ENCODE measurements at places on chromosomes 11 and 22. TPM values are rescaled to one million over a fixed set of nuclear protein-coding genes. Genes with fewer than 3 reads are reported as not detected.

DNA sequence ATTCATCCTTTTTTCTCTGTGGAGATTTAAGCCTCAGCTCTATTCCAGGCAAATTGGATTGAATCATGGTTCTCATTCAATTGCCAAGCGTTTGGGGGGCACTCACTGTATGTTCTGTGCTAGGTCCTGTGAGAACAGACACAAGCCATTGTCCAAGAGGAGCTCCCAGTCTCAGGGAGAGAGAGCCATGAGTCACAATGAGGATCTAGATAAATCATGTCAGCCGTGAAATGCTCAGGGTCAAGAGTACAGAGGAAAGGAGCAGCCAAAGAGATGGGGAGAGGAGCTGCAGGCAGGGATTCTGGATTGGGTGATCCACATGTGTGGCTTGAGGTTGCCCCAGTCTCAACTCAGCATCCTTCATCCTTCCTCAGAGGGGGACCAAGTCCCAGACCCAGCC, 93.6 kb downstream of the FEZ1 start:
- H3K4me3 ChIP-seq = no peak overlapping the region
- peaks cover 2% of the 10 kb centered on the region for H3K36me3 ChIP-seq
- peaks cover 9% of the 10 kb centered on the region for H3K27me3 ChIP-seq
- H3K4me1 ChIP-seq = peaks cover 6% of the 10 kb centered on the region

- peaks cover 22% of the 10 kb centered on the region for H3K4me1 ChIP-seq
- H3K27ac ChIP-seq = no peak overlapping the region
- H3K36me3 ChIP-seq = no peaks in the 10 kb centered on the region
- no peaks in the 10 kb centered on the region for H3K27me3 ChIP-seq
- H3K4me3 ChIP-seq = no peak overlapping the region
These were observed 12.5 kb downstream of the RAC2 start for GRCh38 chr22:37231406-37232139.

DNA sequence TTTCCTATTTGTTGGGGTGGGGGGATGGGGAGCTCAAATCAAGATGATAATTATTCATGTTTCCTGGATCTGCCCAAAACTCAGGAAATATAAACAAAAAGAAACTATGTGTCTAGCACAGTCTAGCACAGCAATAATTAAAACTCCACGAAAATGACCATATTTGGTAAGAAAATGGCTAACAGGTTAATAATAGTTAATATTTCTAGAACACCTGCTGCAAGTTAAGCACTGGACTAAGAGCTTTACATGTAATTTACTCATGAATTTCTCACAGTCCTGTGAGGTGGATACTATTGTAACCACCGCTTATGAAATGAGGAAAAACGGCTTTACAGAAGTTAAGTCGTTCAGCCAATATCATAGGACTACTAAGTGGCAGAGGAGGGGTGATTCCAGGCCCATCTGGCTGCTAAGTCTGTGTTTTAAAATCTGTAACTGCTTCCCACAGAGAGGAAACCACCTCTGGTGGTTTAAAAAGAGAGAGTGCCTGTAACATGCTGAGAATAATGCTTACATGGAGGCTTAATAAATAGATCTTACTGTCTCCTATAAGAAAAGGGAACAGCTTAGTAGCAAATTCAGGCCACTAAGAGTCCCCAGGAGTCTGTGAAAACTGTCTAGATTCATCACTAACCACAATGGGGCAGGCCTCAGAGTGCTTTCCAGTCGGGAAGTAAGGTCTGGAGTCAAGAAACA, 11.0 kb upstream of the AMOTL1 start:
- H3K27me3 ChIP-seq = no peaks in the 10 kb centered on the region
- DNase-seq = no peak
- no peak overlapping the region for H3K27ac ChIP-seq
- H3K36me3 ChIP-seq = no peaks in the 10 kb centered on the region
- H3K4me3 ChIP-seq = no peak overlapping the region

GRCh38 chr11:12086271-12087074, 23.9 kb upstream of the MICAL2 start:
- H3K36me3 ChIP-seq = no peaks in the 10 kb centered on the region
- peak; percentile 97 for DNase-seq
- peaks cover 34% of the 10 kb centered on the region for H3K4me1 ChIP-seq

GRCh38 chr22:41524809-41525449, 19.3 kb downstream of the POLR3H start:
- H3K36me3 ChIP-seq = peaks cover 53% of the 10 kb centered on the region
- peak overlapping the region; percentile 94 for H3K27ac ChIP-seq
- H3K4me3 ChIP-seq = no peak overlapping the region
- peaks cover 25% of the 10 kb centered on the region for H3K4me1 ChIP-seq

DNA sequence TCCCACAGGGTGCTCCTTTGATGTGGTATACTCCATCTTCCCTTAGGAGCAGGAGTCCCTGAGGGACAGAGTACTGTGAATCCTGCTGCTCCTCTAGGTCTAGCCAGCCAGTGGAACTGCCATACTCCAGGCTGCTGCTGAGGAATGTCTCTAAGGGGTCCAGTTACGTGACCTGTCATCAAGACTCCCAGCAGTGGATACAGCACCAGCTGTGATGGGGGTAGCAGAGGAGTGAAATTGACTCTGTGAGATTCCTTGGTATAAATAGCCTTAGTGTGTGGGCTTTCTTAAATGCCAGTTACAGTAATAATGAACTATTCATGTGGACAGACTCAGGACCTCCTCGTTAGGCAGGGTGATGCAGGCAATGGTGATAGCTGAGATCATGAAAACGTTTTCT, 140.4 kb upstream of the LUZP2 start:
- H3K4me1 ChIP-seq = peaks cover 2% of the 10 kb centered on the region
- DNase-seq = peak; percentile 1
- H3K4me3 ChIP-seq = no peak overlapping the region
- H3K36me3 ChIP-seq = no peaks in the 10 kb centered on the region
- no peak overlapping the region for H3K27ac ChIP-seq

GRCh38 chr11:128705124-128705920, 11.4 kb downstream of the FLI1 start:
- no peaks in the 10 kb centered on the region for H3K36me3 ChIP-seq
- H3K27me3 ChIP-seq = no peaks in the 10 kb centered on the region
- H3K27ac ChIP-seq = no peak overlapping the region
- DNase-seq = no peak
- no peak overlapping the region for H3K4me3 ChIP-seq

- no peak overlapping the region for H3K27ac ChIP-seq
- peaks cover 14% of the 10 kb centered on the region for H3K27me3 ChIP-seq
- no peak overlapping the region for H3K4me3 ChIP-seq
These were observed 10.6 kb upstream of the SLC25A18 start for GRCh38 chr22:17552737-17553136.

GRCh38 chr11:26960281-26960680, 33.6 kb upstream of the FIBIN start:
- H3K4me3 ChIP-seq = no peak overlapping the region
- H3K4me1 ChIP-seq = peaks cover 3% of the 10 kb centered on the region
- H3K27me3 ChIP-seq = no peaks in the 10 kb centered on the region
- no peaks in the 10 kb centered on the region for H3K36me3 ChIP-seq
- H3K27ac ChIP-seq = no peak overlapping the region

DNA sequence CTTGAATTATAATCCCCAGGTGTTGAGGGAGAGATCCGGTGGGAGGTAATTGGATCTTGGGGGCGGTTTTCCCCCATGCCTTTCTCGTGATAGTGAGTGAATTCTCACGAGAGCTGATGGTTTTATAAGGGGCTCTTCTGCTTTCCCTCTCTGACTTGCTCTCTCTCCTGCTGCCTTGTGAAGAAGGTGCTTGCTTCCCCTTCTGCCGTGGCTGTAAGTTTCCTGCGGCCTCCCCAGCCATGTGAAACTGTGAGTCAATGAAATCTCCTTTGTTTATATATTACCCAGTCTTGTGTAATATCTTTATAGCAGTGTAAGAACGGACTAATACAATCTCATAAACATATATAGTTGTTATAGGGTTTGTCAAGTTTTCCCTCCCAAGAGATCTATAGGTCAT, 32.8 kb downstream of the KCNE3 start:
- no peak overlapping the region for H3K27ac ChIP-seq
- DNase-seq = peak; percentile 77
- H3K4me3 ChIP-seq = no peak overlapping the region
- no peaks in the 10 kb centered on the region for H3K36me3 ChIP-seq
- peaks cover 5% of the 10 kb centered on the region for H3K4me1 ChIP-seq
- H3K27me3 ChIP-seq = no peaks in the 10 kb centered on the region

- peak overlapping the region; percentile 99 for H3K4me3 ChIP-seq
- peaks cover 12% of the 10 kb centered on the region for H3K4me1 ChIP-seq
These were observed 1.3 kb downstream of the PACS1 start for GRCh38 chr11:66071381-66071801.

GRCh38 chr11:108958368-108959104, 293.7 kb downstream of the DDX10 start:
- peak; percentile 82 for DNase-seq
- H3K36me3 ChIP-seq = no peaks in the 10 kb centered on the region
- peaks cover 6% of the 10 kb centered on the region for H3K4me1 ChIP-seq
- H3K27me3 ChIP-seq = no peaks in the 10 kb centered on the region
- H3K4me3 ChIP-seq = no peak overlapping the region
- peak overlapping the region; percentile 54 for H3K27ac ChIP-seq

The CBLIF gene
- not detected for total RNA-seq

The TRPM5 gene
- not detected for total RNA-seq

The PPP6R3 gene
- total RNA-seq = 123 TPM

The MS4A6E gene
- not detected for total RNA-seq
